ENCODE measurements at places on chromosomes 4 and X.

DNA sequence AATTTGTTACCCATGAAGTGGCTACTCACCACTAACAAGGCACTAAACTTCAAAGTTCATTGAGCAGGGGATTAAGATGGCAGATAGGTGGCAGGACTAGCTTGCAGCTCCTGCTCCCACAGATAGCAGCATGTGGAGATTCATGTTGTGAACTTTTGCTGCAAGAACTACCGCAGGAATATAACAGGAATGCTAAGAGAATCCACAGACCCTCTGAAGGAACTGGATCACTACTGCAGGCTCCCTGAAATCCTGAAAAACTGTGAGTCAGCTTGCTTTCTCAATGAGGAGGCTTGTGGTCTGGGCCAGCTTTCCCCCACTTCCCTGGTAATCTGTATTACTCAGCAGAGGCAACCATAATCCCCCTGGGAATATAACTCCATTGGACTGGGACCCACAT is 118.5 kb upstream of the VCX2 start:
- no peak for DNase-seq

DNA sequence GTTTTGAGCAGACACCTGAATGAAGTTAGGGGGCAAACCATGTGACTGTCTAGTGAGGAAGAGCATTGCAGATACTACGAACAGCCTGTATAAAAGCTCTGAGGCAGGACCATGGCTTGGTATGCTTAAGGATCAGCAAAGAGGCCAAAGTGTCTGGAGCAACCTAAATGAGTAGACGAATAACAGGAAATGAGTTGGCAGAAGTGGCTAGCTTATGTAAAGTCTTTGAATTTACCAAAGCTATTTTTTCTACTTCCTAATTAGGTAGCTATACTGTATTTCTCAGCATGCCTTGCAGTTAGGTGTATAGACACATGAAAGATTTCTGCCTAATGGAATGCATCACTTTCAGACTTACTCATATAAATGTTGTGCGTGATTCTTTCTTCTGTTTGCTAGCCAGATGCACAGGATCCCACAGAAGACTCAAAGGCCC is 9.3 kb upstream of the GPRIN3 start:
- peak; percentile 71 for DNase-seq

DNA sequence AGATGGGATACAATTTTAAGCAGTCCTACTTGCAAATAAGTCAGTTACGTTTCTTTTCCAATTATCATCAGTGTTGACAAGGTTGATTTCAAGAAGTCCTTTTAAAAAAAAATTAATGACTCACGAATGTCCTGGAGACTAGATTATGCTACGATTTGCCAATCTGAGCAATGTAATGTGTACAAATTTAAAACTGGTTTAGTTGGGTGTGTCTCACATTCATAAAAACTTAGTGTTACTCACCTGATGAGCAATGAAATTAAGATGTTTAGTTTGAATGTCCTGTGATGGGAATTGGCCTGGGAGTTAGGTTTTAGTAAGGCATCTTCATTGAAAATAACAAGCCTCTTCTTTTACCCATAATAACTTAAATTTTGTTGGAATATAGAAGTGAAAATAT is 136.7 kb upstream of the POF1B start:
- no peak for DNase-seq

DNA sequence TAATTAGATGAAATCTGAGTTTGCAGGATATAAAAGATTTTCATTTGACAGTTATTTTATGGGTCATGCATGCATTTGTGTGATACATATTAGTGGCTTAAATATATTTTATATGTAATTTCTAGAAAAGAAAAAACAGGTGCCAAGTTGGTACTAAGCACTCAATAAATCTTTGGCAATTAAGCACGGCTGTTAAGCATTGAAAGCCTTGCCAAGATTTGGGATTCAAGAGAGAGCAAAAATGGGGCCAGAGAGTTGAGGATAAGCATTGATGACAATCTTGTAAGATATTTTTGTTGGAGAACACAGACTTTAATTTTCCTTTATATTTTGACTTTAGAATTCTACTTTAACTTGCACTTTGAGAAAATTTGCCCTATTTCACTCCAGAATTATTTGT is 249.8 kb upstream of the MAD2L1 start:
- no peak for DNase-seq

DNA sequence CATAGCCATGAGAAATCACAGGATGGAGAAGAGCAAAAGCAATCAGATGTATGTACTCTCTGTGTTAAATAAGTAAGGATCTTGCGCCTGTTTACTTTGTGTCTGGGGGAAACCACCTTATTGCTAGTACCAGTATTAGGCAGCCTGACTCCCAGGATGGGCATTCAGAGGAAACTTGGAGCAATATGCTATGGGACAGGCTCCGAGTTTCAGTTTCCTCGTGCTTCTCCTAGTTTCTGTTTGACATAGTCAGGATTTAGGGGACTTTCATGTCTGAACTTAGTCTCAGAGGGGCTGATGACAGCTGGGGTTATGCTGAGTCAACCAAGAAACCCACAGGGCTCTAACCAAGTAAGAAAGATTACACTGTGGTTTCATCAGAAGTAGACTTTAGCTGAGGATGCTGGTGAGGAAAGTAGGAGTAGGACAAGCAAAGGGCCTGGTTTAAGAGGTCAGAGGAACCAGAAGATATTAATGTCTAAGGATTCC is 13.5 kb downstream of the NSUN7 start:
- no peak for DNase-seq

DNA sequence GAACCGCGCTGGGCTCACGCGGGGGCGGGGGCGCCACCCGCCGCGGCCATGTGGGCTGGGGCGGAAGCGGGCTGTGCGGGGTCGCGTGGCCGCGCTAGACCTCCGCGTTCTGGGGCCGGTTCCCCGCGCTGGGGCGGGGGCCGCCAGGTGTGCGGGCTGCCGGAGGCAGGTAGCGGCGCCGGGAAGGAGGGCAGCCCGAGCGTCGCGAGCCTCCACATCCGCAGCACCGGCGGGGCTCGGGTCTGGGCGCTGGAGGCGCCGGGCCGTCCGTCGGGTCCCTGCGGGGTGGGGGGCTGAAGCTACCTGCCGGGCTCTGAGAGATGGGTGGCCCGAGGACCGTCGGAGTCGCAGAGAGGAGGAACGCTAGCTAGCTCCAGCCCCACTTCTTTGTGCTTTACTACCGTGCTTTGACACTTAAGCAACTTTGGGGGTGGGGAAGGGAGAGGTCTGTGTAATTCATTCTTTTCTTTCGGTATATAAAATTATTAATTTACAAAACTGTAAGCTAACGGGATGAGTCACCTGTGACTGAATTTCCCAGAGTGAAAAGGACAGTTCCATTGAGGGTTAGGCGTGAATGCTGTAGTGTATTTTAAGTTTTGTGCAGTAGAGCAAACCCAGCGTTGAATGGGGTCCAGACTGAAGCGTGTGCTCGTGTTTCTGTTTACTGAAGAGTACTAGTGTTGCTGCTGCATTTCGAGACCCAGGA is 689 bp downstream of the METAP1 start:
- no peak for DNase-seq
